ENCODE measurements at places on chromosomes 4 and X.

- no peak for DNase-seq
These were observed 331 bp downstream of the SETD7 start for GRCh38 chr4:139555705-139556070.

GRCh38 chr4:16869594-16870245 is 28.7 kb downstream of the LDB2 start:
- DNase-seq, result no peak

- no peak for DNase-seq
These were observed 42.8 kb upstream of the ANK2 start for GRCh38 chr4:113006632-113007031.

GRCh38 chrX:103688946-103689345 is 2.4 kb upstream of the MORF4L2 start:
- DNase-seq, result peak; percentile 24

DNA sequence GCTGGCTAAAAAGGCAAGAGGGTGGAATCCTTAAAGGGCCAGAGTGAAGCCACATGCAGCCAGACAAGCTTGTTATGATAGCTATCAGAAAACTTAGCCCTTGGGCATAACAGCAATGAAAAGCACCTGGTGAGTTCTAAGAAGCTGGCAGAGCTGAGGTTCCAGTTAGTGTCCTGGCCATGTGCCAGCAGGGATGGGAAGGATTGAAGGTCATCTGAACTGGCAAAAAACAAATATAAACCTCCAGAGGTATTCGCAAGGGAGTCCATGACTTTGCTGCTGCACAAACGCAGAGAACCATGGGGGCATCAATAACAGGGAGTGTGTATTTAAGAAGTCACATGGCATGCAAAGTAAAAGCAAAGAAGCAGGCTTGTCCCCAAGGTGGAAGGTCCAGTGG is 208.9 kb downstream of the FAM47A start:
- DNase-seq, result no peak

DNA sequence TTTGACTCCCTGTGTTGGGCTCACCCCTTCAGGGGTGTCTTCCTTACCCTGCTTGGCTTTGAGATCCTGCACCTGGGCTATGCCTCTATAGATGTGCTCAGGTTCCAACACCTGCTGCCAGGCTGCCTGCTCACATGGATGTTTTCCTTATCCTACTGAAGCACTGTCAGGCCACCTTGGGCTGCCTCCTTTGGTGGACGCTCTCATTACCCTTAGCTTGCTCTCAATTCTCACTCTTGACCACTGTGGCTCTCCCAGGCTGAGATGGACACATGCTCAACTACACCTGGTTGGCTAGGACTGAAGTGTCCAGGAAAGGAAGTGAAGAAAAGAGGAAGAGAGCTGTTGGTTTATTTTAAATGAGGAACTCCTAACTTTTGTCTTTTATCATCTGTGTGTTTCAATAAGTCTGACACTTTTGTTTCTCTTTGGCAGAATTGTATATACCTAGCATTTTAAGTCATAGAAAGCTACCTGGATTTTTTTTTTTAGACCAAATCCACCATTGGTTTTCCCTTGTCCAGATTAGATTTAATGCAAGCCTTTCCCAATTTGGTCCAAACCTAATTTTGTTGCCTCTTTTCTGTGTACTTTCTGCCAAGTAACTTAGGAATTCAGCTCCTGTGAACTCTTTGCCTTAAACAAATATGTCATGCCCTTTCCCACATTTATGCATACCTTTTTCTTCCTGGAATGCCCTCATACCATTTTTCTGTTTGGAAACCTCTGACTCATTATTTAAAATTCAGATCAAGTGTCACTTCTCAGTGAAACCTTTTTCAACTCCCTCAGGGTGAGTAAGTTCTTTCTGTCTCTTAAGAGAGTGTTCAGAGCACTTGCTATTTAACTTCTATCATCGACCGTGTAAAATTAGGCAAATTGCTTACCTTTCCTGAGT is 175.8 kb downstream of the GC start:
- DNase-seq, result no peak

DNA sequence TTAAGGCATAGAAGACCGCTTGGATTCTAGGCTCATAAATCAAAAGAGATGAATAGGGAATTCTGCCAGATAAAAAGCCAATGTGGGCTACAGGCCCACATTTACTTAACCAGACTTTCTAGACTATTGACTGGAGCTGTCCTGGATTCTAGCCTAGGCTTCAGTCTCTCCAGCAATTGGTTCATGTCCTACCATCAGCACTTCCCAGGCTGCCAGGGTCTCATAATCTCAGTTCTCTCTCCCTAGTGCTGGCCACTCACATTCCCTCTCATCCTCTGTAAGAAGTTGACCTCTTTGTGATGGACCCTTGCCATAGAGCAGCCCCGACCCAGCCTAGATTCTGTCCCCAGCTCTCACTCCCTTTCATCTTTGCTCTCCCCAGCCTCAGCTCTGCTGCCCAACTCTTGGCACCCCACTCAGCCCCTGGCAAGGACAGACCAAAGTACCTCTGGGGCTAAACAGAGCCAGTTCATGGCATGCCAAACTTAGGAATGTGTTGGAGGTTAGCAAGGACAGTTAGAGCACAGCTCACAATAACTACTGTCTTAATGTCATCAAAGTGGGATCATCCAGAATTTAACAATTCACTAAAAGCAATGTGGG is 396.2 kb downstream of the INPP4B start:
- DNase-seq, result no peak

GRCh38 chr4:17437396-17437795 is 74.5 kb downstream of the QDPR start:
- no peak for DNase-seq

DNA sequence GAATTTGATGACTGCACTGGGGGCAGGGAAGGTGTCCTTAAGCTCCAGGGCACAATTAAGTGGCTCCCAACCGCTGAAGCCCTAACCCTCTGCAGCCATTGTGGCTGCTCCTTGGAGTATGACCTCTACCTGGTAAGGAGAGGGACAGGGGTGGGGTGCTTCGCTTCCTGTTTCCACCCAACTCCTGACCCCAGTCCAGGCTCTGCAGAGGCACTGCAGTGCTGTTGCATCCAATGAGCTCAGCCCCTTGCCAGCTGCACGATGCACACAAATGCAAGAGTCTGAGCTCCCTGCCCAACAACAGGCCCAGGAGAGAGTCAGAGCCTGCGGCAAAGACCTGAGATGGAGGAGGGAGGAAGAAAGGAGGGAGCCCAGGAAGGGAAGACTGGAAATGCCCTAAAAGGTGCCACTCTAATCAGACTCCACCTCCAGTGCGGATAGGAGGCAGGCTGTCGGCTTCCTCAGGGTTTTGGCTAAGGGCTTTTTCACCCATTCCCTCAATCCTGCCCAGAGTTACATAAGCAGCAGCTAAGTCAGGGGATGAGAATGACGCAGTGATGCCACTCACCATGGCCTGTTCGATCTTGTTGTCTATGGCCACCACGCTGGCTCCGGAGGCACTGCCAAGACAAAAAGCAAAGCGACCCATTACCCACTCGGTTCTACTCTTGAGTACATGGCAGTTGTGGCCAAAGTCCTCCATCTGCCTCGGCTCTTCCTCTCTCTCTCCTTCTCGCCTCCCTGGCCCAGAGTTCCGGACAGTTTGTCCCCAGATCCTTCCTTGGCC is 60.1 kb downstream of the TSC22D3 start:
- no peak for DNase-seq

GRCh38 chrX:124488412-124489161 is 142.2 kb downstream of the SH2D1A start:
- DNase-seq, result peak; percentile 2

DNA sequence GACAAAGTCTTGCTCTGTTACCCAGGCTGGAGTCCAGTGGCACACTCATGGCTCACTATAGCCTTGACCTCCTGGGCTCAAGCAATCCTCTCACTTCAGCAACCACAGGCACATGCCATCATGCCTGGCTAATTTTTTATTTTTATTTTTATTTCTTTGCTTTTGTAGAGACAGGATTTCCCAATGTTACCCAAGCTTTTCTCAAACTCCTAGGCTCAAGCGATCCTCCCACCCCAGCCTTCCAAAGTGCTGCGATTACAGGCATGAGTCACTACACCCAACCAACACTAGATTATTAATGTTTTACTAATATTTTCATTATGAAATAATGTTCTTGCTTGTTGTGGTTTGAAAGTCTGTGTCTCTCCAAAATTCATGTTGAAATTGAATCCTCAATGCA is 5.2 kb upstream of the ACTRT1 start:
- DNase-seq, result no peak

DNA sequence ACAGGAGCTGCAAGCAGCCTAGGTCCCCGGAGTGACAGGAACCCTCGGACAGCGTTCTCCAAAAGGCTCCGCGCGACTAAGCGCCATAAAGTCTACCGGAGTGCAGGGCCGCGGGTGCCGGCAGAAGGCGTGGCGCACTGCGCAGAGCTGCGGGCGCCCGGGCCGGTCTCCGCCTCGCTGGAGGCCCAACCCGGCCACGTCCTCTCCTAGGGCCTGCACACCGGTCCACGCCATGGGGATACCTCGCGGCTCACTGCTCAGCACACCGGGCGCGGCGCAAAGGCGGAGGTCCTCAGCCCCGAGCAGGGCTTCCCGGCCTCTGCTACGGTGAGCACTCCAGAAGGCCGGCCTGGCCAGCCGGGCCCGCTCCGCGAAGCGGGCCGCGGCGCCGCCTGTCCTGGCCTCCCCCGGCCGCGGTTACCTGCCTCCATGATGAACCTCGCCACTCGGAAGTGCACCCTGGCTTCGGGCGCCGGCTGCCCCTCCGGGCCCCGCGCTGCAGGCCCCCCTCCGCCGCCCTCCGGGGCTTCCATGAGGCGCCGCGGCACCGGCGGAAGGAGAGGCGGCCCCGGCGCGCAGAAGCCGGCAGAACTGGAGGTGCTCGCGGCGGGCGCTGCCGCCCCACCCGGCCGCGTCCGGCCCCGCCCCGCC is at the start of gene CCNQ:
CCNQ (minus strand) TSS at position 599 of the 651 bp plus-strand sequence; CDS start at position 533, 66 bp downstream.
- DNase-seq, result no peak

DNA sequence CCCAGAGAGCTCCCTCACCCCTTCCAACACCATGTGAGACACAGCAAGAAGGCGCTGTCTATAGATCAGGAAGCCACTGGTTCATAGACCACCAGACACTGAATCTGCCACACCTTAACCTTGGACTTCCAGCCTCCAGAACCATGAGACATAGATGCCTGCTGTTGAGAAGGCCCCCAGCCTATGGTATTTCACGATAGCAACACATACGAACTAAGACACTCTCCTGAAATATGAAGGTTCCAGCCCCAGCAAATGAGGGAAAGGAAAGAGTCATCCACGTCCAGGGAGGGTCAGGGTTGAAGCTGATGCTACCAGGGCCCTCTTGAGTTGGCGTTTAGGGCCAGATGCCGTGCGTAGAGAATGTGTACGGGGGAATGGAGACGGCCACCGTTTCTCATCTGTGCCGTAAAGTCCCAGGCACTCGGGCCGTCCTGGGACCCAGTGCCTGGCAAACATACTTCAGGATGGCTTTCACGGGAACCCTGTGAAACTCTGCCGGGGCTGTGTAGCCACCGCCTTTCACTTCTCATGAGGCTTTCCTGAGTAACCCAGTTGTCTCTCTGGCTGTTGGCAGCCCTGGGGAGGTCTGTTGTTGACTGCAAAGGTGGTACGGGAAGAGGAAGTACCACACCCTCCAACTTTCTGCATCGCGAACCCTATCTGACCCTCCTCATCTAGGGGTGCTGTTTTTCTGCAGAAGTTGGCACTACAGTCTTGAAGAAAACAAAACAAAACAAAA is 17.7 kb upstream of the P2RY8 start:
- DNase-seq, result no peak

DNA sequence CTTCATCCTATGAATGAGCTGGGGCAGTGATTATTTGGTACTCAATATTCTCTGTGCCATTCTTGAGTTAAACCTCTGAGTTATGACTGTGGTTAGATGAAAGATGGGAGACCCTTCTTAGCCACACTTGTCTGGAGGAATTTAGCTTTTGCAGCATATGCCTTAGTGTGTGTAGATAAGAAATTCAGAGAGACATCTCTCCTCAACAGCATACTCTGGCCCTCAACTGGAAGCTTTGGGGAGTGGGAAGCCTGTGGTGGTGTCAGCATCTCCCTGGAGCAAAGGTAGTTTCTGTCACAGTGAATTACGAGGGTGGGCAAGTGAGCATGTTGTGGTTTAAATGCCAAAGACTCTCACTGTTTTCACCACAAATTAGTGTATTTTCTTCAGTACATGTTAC is 58.7 kb downstream of the UGT2A3 start:
- no peak for DNase-seq

DNA sequence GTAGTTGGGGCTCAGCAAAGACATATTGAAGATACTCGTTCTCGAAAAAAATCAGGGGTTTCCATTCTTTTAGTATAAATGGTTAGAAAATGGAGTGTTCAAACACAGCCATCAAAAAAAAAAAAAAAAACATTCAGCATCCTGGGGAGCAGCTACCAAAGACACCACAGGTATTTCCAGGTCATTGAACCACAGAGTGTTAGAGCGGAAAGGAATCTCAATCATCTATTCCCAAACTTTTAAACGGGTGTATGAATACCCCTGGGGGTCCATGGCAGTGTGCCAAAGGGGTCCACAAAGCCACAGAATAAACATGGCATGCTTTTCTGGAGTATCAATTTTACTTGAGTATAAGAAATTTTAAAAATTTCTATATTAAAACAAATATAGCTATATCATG is 6.9 kb upstream of the FGF16 start:
- no peak for DNase-seq

- no peak for DNase-seq
These were observed 107.4 kb downstream of the CT47B1 start for GRCh38 chrX:120768254-120768653.

GRCh38 chrX:120790118-120790517 is 85.5 kb downstream of the CT47B1 start:
- DNase-seq, result peak; percentile 43

- DNase-seq, result no peak
These were observed 44.5 kb upstream of the BLTP1 start for GRCh38 chr4:122107680-122108079.

- DNase-seq, result no peak
These were observed 36.6 kb upstream of the TMPRSS11E start for GRCh38 chr4:68410643-68411042.

DNA sequence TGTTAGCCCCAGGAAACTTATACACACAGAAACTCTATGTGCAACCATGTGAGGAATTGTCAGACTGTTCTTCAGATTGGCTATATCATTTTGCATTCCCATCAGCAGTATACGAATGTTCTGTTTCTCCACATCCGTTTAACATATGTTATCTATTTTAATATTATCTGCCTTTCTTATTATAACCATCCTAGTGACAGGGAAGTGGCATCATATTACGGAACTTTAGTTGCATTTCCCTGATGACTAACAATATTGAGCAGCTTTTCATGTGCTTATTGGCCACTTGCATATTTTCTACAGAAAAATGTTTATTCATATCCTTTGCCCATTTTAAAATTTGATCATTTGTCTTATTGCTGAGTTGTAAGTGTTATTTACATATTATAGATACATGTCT is 36.5 kb upstream of the IL15 start:
- no peak for DNase-seq

DNA sequence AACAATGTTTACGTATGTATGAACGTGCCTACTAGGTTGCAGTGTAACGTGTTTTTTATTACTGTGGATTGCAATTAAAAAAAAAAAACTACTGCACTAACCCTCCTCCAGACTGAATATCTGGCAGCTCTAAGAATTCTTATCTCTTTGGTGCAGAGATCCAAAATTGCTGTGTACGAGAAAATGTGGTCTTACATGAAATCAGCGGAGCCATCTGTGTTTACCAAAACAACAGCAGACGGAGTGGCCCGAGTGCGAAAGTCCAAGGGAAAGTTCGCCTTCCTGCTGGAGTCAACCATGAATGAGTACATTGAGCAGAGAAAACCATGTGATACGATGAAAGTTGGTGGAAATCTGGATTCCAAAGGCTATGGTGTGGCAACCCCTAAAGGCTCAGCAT is 268.1 kb downstream of the THOC2 start:
- DNase-seq, result no peak

All from GM10248 (cell line).